Mesothelial cell of epicardium (in vitro differentiated cells): ENCODE measurements at places on chromosomes 2 and 18. TPM values are rescaled to one million over a fixed set of nuclear protein-coding genes. Genes with fewer than 3 reads are reported as not detected.

Gene EGR4
- 0.34 to 0.49 TPM (median 0.36 TPM) in 3 replicates for total RNA-seq

Gene RGPD4
- 0.18 to 0.29 TPM (median 0.23 TPM) in 3 replicates for total RNA-seq

Gene SLC38A11
- total RNA-seq: 0.54 to 0.71 TPM (median 0.59 TPM) in 3 replicates

Gene SLC25A12
- 21.2 to 25.4 TPM (median 23.4 TPM) in 3 replicates for total RNA-seq

Gene KCNG2
- 0.14 TPM in 1 of 3 replicates, not detected in the others for total RNA-seq

DNA sequence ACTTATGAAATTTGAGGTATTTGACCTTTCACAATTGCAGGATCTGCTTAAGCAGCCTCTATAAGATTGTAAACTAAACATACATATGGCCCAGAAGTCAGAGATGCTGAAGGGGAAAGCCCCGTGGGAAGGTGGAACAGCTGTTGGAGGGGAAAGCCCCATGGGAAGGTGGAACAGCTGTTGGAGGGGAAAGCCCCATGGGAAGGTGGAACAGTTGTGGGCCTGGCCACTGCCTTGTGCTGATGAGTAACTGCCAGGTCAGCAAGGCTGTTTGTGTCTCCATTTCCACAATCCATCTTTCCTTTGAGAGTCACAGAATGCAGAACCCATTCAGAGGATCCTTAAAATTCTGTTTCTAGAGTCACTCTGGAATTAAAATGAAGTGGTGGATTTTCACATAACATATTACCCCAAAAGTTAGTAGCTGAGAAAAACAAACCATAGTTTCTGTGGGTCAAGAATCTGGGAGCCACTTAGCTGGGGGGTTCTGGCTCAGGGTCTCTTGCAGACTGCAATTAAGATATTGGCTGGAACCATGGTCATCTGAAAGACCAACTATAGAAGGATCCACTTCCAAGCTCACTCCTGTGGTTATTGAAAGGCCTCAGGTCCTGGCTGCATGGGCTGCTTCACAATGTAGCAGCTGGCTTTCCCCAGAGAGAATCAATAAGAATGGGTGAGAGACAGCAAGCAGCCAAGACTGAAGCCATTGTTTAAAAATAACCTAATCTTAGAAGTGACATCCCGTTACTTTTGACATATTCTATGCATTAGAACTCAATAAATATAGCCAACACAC is 86.6 kb upstream of the CAVIN2 start:
- no peak for DNase-seq

DNA sequence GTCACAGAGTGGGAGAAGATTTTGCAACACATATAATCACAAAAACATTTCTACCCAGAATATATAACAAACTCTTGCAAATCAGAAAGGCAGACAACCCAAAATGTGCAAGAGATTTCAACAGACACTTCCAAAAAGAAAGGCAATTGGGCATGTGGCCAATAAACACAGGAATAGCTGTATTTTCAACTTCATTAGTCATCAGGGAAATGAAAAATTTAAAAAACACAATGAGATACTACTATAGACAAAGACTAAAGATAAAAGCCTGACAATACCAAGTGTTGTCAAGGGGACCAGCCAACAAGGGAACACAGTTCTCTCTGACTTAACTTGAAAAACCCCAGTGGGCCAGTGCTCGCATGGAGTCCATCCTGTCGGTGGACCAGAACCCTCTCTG is 40.5 kb downstream of the MTHFD2 start:
- no peak for DNase-seq

- DNase-seq: no peak
Measured at GRCh38 chr2:18516112-18516511, 44.3 kb downstream of the RDH14 start.

DNA sequence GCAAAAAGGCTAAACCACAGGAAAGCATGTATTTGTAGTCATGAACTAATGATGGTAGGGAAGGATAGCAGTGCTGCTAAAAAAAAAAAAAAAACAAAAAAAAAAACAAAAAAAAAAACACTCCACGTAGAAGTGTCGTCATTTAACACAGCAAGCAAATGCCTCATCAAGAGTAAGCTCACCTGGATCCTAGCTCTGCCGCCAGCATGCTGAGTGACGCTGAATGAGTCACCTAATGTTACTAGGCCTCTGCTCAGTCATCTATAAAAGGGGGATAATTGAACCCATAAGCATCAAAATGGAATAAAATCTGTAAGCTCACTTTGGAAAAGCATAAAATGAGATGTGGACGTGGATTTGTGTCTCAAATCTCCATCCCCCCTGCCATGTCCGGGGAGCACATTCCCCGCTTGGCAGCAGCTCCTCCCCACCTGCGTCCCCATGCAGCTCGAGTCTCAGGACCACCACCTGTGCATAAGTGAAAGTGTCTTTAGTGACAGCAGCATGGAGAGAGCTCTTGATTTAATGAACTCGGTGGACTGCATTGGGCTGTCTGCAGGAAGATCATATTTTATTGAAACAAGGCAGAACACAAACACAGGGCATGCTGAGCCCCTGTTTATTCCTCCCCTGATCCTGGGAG is 427.5 kb downstream of the LRATD1 start:
- DNase-seq: no peak

GRCh38 chr2:66541646-66542045 is 106.7 kb downstream of the MEIS1 start:
- DNase-seq: no peak

GRCh38 chr2:212539072-212539880 is 674 bp upstream of the ERBB4 start:
- no peak for DNase-seq

GRCh38 chr2:64134813-64135212 is 9.4 kb downstream of the PELI1 start:
- DNase-seq: no peak
